ENCODE measurements at places on chromosomes 3 and 15.

GRCh38 chr3:40649346-40649745 is 124.6 kb downstream of the ZNF621 start:
- DNase-seq = no peak

GRCh38 chr3:87101861-87102625 is 111.1 kb upstream of the VGLL3 start:
- no peak for DNase-seq

DNA sequence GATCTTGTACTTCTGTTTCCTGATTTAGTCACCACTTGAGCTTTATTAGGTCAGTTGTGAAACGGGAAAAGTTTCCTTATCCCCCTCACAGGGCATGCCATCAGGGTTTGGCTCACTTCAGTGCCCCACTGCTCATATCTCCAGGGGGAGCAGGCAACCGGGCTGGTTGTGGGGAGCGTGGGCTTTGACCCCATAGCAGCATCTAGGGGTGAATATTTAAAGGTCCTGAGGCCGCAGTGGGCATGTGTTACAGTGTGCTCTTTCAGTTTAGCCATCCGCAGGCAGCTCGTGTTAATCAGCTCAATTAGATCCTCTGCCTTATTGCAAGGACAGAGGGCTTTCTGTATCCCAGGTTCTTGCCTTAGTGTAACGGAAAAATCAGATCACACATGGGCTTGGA is 71.9 kb downstream of the MRPL46 start:
- no peak for DNase-seq

GRCh38 chr3:71987828-71988227 is 202.9 kb upstream of the PROK2 start:
- DNase-seq = no peak

- DNase-seq = no peak
These were observed 395.3 kb downstream of the GAP43 start for GRCh38 chr3:116018646-116019045.

GRCh38 chr15:87215100-87215499 is 1041.4 kb downstream of the NTRK3 start:
- DNase-seq = no peak

DNA sequence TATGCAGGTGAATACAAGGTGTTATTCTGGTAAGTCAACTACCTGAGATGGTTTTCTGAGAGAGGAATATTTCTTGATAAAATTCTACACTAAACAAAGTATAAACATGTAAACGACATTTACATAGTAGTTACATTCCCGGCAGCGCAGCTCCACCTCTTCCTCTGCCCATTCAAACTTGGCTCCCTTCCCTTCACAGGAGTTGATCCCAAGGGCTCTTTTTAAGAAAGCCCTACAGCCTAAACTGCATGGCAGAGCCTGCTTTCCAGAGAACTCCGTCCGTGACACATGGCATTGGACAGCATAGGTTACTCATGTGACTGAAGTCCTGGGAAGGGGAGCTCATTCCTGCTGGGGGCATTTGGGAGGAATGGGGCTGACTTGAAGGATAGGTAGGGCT is 22.0 kb upstream of the LCTL start:
- no peak for DNase-seq

- no peak for DNase-seq
These were observed 101.2 kb upstream of the ETV5 start for GRCh38 chr3:186209810-186210752.

- no peak for DNase-seq
These were observed 167.0 kb downstream of the VGLL4 start for GRCh38 chr3:11476735-11477144.

- DNase-seq = no peak
These were observed 82.9 kb downstream of the EOMES start for GRCh38 chr3:27639271-27639670.

DNA sequence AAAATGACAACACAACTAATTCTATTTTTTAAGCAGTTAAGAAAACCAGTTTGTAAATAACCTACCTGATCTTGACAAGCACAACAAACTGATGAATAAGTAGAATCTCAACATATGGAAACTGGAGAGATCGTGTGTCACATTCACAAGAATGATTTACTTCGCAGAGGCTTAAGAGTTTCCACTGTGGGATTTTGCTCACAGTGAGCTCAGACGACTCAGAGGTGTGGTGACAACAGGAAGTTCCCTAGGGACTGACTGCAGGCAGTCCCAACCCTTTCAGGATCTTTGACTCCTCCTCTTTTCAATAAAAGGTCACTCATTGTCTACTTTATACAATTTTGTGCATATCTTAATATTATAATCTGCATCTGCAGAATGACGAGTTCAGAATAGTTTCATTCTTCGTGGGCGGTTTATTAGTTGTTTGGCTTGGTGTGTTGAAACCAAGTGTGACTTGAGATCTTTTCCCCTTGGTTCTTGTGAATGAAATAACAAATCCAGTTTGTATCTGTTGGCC is at the start of gene LIPH:
TSS of gene LIPH (minus strand) at position 231 of the 520 bp plus-strand sequence. CDS start at position 114, 117 bp downstream.
- peak; percentile 5 for DNase-seq

DNA sequence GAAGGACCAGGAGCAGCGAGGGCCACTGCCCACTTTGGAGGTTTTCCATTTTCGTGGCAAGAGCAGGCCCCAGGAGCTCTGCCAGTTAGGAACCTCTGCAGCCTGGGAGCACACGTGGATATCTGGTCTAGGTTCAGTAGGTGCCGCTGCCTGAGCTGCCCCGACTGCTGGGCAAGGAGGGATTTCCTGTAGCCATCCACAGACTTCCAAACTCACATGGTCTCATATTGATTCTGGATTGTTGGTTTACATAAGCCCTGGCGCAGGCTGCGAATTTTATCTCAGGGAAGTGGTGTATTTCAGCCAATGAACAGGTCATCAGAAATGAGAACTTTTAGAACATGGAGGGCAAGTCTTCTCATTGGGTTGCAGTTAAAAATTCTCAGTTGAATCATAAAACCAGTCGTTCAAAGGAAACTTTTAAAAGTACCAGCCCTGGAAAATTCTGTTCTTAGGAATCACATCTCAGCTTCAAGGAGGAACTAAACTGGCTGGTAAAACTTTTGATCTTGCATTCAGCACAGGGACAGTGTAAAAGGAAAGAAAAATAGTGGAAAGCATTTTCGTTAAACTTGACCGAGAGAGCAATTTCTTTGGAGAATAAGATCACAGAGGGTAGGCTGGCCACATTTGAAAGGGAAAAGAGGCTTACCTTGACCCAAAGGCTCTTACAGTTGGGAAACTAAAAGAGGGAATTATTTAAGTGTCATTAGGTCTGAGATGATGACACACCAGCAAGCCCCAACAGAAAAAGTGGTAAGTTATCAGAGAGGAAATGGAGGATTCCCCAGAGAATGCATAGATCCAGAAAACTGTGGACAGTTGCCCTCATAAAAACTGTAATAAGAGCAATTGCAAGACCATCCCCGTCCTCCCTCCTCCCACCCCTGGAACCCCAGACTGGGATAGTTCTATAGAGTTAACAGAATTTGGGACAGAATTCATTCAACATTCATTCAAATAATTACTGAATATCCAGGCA is 6.4 kb upstream of the RTP3 start:
- DNase-seq = no peak

DNA sequence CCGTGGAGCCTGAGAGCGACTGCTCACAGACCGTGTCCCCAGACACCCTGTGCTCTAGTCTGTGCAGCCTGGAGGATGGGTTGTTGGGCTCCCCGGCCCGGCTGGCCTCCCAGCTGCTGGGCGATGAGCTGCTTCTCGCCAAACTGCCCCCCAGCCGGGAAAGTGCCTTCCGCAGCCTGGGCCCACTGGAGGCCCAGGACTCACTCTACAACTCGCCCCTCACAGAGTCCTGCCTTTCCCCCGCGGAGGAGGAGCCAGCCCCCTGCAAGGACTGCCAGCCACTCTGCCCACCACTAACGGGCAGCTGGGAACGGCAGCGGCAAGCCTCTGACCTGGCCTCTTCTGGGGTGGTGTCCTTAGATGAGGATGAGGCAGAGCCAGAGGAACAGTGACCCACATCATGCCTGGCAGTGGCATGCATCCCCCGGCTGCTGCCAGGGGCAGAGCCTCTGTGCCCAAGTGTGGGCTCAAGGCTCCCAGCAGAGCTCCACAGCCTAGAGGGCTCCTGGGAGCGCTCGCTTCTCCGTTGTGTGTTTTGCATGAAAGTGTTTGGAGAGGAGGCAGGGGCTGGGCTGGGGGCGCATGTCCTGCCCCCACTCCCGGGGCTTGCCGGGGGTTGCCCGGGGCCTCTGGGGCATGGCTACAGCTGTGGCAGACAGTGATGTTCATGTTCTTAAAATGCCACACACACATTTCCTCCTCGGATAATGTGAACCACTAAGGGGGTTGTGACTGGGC is 7.3 kb downstream of the FAM131A start:
- DNase-seq = no peak

GRCh38 chr15:95192923-95193322 is 961.6 kb downstream of the MCTP2 start:
- DNase-seq = no peak

DNA sequence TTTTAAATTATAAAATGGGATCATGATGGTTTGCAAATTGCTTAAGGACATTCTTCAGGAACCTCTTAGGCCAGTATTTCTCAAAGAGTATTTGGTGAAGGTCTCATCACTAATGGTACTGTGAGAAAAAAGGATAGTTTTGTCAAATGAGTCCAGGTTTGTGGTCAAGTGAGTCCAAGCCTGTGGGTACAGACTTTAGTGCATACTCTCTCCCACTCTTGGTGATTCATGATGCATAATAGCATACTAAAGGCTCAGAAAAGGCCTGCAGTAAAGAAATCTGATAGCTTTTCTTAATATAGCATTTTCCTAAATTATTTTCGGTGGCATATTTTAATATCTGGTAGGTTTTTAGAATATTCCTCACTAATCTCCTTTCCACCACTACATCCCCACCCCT is 20.0 kb downstream of the BOC start:
- DNase-seq = no peak

- DNase-seq = no peak
These were observed 11.0 kb downstream of the CD47 start for GRCh38 chr3:108079877-108080276.

GRCh38 chr3:184608209-184608608 is 46.6 kb downstream of the EPHB3 start:
- no peak for DNase-seq

DNA sequence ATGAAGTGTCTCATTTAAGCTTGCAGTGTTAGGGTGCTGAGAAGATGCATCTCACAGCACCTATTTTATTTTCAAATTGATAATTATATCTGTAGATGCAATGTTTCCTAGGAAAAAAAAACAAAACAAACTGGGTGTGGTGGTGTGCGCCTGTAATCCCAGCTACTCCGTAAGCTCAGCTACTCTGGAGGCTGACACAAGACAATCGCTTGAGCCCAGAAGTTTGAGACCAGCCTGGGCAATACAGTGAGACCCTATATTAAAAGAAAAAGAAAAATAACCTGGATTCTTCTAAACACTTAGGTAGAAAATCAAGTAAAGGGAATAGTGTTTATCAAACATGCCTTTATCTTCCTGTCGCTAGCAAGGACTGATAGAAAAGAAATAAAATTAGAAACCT is 1.9 kb downstream of the MINDY2 start:
- no peak for DNase-seq

DNA sequence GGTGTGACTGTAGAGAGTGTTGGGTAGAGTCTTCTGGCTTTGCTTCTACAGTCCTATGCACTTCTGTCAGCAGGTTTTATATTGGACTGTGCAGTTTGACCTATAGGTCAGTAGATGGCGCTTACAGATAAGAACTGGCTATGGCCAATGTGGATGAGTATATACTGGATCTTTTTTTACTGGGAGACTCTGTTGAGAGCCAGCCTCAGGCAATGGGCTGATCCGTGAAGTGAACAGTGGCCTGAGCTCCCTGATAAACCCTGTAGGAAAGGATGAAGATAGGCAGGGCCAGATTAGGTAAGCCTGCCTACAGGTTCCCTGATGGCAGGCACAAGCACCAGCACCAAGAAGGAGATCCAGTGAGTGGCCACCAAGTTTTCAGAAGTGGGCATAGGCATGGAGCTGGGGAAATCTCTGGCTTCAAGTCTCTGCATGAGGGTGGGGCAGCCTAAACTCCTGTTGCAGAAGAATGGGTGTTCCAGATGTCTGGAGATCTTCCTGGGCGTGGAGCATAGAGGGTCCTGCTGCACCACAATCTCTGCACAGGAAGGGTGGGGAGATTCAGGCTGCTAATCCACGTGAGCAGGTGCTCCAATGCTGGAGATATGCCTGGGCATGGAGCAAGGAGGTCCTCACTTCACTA is 326.0 kb upstream of the SGO1 start:
- DNase-seq = no peak

- no peak for DNase-seq
These were observed 6.8 kb upstream of the GAP43 start for GRCh38 chr3:115616461-115616860.

DNA sequence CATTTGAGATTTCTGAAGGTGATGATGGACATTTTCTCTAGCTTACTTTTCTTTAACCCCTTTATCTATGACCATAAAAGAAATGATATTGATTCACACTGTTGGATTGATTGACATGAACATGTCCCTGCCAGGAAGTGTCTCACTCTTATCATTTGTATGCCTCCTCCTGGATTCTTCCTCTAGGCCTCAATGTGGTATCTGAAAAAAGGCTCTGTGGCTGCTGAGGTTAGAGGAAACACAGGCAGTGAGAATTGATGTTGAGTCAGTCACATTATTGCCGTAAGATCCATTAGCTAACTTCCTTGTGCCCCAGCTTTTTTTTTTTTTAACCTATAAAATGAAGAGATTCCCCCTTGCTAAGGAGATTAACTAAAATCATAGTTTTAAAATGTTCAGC is 8.0 kb upstream of the THRB start:
- DNase-seq = no peak

- no peak for DNase-seq
These were observed 25.0 kb downstream of the MAP6D1 start for GRCh38 chr3:183800243-183800863.

DNA sequence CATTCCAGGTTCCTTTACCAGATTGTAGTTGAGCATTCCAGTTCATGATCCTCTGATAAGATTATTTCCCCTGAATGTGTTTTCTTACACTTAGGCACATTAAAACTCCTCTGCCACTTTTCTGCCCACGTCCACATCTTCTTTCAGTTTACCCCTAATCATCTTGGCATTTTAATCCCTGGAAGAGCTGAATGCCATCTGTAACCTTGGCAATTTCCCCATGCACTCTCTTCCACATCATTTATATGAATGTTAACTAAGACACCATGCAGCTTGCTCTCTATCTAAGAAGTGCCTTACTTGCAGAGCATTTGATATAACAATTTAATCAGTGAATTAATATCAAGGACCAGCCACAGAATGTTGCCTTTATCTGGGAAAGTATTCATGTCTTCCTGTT is 25.8 kb downstream of the TIMP4 start:
- DNase-seq = no peak

- no peak for DNase-seq
These were observed 86.6 kb upstream of the HES1 start for GRCh38 chr3:194049394-194049793.

GRCh38 chr3:72924055-72924454 is 36.2 kb downstream of the GXYLT2 start:
- no peak for DNase-seq

- no peak for DNase-seq
These were observed 837.4 kb downstream of the CADM2 start for GRCh38 chr3:85796140-85796539.

DNA sequence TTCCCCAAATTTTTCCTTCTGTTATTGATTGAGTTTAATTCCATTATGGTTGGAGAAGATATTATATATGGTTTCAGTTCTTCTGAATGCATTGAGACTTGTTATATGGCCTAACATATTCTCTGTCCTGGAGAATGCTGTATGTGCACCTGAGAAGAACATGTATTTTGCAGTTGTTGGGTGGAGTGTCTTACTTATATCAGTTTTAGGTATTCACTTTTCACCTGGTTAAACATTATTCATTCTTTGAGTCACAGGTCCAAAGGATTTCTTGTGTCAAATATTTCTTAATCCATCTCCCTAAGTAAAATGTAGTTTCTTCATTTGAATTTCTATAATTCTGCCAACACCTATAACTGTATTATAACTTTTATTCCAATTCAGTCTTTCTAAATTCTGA is 17.8 kb downstream of the ACKR2 start:
- DNase-seq = no peak

Measured in NCI-H187 (cell line).